Activated CD8-positive, alpha-beta memory T cell treated with anti-CD3 and anti-CD28 coated beads, Interleukin-2, amount 10 ng/mL, durations not matched to agents 7 days and 5 days (primary cell): ENCODE measurements at places on chromosomes 2 and 18. TPM values are rescaled to one million over a fixed set of nuclear protein-coding genes. Genes with fewer than 3 reads are reported as not detected.
A peak's percentile ranks its signal among the peaks of the same experiment; 100 is the strongest.

The CD8A gene
- total RNA-seq = 756 TPM

The DUSP2 gene
- 53.6 TPM for total RNA-seq

- H3K4me3 ChIP-seq = no peak overlapping the region
- H3K27ac ChIP-seq = no peak overlapping the region
- peaks cover 2% of the 10 kb centered on the region for H3K4me1 ChIP-seq
- no peaks in the 10 kb centered on the region for H3K36me3 ChIP-seq
- DNase-seq = no peak
Measured at GRCh38 chr2:70381821-70382220, 80.0 kb upstream of the FAM136A start.

DNA sequence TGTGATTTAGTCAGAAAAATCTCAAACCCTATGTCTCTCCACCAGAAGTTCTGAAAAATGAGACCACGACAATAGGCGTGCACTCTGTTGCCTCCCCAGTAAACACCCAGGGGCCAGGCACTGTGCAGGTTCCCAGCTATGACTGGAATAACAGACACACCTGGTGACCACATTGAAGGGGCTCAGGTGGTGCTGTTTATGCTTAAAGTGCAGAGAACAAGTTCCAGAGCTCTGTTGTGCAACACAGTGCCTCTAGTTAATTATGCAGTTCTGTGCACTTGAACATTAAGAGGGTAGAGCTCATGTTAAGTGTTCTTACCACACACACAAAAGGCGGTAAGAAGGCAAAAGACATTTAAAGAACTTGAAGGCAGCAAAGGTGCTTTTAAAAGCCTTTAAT lies 52.6 kb upstream of the AFF3 start:
- H3K4me3 ChIP-seq = no peak overlapping the region
- H3K4me1 ChIP-seq = no peaks in the 10 kb centered on the region
- H3K36me3 ChIP-seq = no peaks in the 10 kb centered on the region
- H3K27ac ChIP-seq = no peak overlapping the region
- no peak for DNase-seq

GRCh38 chr2:160408173-160408958 lies 85.2 kb downstream of the RBMS1 start:
- peak overlapping the region; percentile 84 for H3K27ac ChIP-seq
- no peaks in the 10 kb centered on the region for H3K27me3 ChIP-seq
- peak overlapping the region; percentile 75 for H3K4me3 ChIP-seq
